ENCODE measurements at places on chromosomes 12 and 14.

- DNase-seq: peak; percentile 90
These were observed 14.8 kb downstream of the PROX2 start for GRCh38 chr14:74860899-74861733.

GRCh38 chr14:73958591-73958990, 8.5 kb downstream of the COQ6 start:
- no peak for DNase-seq

DNA sequence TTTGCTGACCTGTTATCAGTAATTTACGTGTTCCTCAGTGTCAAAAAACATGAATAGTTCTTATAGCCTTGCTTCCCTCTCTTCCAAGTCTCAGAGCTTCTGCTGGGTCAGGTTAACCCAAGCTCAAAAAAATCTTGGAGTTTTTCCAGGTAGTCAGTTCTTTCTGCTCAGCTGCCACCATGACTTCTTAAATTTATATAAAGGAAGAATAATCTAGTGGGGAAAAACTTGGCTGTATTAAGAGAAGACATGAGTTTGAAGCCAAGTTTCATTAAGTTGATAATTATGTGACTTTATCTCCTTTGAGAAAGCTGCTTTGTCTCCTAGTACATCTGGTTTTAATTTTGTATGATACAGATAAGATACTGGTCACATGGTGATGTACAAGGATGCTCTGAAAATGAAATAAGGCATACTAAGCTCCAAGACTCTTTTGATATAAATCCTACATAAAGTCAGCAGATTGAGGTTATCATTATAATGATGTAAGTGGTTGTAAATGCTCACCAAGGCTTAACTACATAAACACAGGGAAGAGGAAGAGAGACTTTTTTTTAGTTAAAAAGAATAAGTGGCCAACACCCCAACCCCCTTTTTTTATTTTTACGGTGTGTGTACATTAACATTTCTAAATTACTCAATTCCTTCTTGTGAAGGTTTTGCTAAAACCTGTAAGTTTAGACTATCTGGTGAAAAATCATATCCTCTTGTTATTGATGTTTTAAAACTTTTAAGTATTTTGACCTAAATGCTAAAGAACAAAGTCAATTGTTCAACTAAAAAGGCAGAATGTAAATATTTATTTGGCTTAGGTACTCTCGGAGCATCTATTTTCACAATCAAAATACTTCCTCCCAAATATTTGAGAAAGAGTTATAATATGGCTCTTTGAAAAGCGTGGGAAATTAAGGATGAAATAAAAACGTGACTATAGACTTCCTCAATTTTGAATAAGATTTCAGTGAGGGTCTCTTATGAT, 84.1 kb upstream of the SLC38A2 start:
- DNase-seq: no peak

DNA sequence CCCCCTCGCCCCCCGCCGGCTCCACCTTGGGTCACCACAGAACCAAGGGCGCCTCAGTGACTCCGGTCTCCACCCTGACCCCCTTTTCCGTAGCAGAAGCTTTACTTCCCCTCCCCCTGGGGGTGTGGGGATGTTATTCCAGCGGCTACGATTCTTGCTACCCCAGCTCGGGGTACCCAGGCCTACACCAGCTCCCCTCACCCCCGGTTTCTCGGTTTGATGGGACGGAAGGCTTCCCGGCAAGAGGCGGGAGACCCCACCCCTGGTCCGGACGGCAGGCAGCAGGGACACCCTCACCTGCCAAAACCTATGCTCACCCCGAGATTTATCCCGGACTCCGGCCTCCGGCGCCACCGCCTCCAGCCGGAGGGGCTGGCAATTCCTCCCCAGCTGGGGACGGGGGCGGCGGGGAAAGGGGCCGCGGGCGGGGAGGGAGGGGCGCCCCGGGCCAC, 619 bp downstream of the RAB15 start:
- DNase-seq: no peak

DNA sequence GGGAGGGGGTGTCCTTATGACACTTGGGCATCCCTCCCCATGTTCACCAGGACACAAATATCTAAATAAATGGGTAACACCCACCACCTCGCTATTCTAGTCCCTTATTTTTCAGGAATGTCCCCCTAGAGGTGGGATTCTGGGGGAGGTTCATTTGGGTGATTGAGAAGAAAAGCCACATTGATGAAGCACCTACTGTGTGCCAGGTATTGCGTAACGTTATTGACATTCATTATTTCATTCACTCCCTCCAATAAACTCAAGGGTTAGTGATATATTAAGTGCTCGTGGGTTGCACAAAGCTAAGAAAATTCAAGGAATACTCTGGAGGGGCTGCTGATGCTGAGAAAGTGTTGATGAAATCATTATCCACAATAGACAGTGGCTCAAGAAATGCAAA, 92.5 kb upstream of the NOS1 start:
- DNase-seq: no peak

DNA sequence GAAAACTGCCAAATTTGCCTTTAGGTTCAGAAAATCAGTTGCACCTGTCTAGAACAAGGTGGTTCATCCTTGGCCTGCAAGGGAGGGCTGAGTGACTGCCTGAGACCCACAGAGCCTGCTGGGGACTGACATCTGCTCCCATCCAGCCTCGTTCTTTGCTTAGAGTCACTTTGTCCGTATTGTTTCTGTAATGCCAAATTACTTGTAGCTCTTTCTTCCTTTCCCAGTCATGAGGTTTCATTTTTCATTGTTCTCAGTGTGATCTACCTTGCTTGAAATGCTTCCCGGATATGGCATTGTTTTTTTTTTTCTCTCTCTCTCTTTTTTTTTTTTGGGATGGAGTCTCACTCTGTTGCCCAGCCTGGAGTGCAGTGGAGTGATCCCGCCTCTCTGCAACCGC, 21.3 kb downstream of the TSPAN9 start:
- no peak for DNase-seq

GRCh38 chr12:58648176-58648575, 272.1 kb downstream of the LRIG3 start:
- DNase-seq: peak; percentile 26

DNA sequence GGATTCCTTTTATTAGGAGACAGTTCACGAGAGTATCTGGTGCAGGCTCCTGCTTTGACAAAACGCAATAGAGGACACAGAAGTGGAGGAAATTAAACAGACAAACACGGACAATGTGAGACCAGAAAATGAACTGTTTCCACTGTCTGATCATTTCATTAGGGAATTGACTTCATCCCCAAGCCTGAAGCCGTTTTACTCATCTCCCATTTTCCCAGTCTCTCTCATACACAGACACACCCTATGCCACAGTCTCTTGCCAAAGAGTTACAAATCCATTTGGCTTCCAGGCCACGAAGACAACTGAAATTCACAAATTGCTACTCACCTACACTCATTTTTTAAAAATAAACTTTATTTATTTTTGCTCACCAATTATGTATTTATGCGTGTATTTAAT, 1087.8 kb upstream of the TMEM132C start:
- DNase-seq: no peak
